Fibroblast of lung (primary cell): ENCODE measurements at places on chromosomes 1 and 21. TPM values are rescaled to one million over a fixed set of nuclear protein-coding genes. Genes with fewer than 3 reads are reported as not detected.

The RAVER2 gene
- total RNA-seq, result 5.6 and 7.7 TPM in 2 replicates

The OR2L5 gene
- not detected in 2 replicates for total RNA-seq

The DNAJC6 gene
- under 0.01 and 0.33 TPM in 2 replicates for total RNA-seq

The CRYAA gene
- total RNA-seq, result not detected in 2 replicates
